ENCODE measurements at places on chromosomes 6 and 20.

- DNase-seq, result no peak
Measured at GRCh38 chr6:13147376-13147775, 181.0 kb downstream of the TBC1D7 start.

- no peak for DNase-seq
Measured at GRCh38 chr6:149220882-149221773, 96.4 kb upstream of the TAB2 start.

- no peak for DNase-seq
Measured at GRCh38 chr6:169780571-169781091, 29.2 kb downstream of the ERMARD start.

GRCh38 chr20:42173440-42173839, 555.3 kb upstream of the CHD6 start:
- DNase-seq, result no peak

GRCh38 chr6:11667876-11668275, 110.7 kb downstream of the ADTRP start:
- DNase-seq, result no peak

DNA sequence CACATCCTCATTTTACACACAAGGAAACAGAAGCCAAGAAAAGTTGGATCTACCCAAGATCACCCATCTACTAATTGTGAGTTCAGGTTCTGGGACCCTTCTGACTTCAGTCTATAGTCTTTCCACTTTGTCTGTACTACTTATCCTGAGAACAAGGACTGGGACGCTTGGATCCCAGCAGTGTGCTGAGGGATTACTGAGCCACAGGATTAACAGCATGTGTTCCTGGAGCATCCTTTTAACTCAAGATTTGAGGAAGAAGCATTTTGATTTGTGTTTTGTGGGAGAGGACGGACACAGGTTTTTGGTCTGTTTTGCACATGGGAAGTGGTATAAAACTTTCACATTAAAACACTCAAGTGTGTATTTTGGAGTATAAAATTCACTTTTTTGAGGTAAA, 4.4 kb downstream of the ENPP4 start:
- DNase-seq, result no peak

GRCh38 chr6:161837854-161838253, 564.0 kb upstream of the AGPAT4 start:
- no peak for DNase-seq

GRCh38 chr6:12570461-12571030, 146.0 kb upstream of the PHACTR1 start:
- no peak for DNase-seq
